Subcutaneous preadipocyte (primary cell): ENCODE measurements at places on chromosomes 16 and 17. TPM values are rescaled to one million over a fixed set of nuclear protein-coding genes. Genes with fewer than 3 reads are reported as not detected.

Gene DLX3
- total RNA-seq, result under 0.01 and 0.98 TPM in 2 replicates

Gene CPHXL2
- total RNA-seq, result not detected in 2 replicates

Gene SNAI3
- not detected in 2 replicates for total RNA-seq

Gene IRX5
- total RNA-seq, result 1.5 and 5.3 TPM in 2 replicates

Gene KRT9
- not detected in 2 replicates for total RNA-seq

Gene SCARF1
- total RNA-seq, result 0.20 TPM in 1 of 2 replicates, not detected in the other

Gene CLEC3A
- total RNA-seq, result not detected in 2 replicates

Gene HNF1B
- total RNA-seq, result not detected in 2 replicates

Gene TPSD1
- total RNA-seq, result not detected in 2 replicates

Gene DNAH17
- total RNA-seq, result under 0.01 TPM in 1 of 2 replicates, not detected in the other

Gene PYDC1
- not detected in 2 replicates for total RNA-seq

Gene ACSM2A
- not detected in 2 replicates for total RNA-seq

Gene GGA2
- 14.7 and 21.9 TPM in 2 replicates for total RNA-seq

Gene KRT17
- total RNA-seq, result 1.2 and 1.8 TPM in 2 replicates

Gene KRTAP4-5
- total RNA-seq, result not detected in 2 replicates

Gene ZNF205
- total RNA-seq, result 15.1 and 17.0 TPM in 2 replicates

Gene MSRB1
- total RNA-seq, result 12.7 and 15.4 TPM in 2 replicates

Gene CASKIN2
- 5.5 and 7.2 TPM in 2 replicates for total RNA-seq

Gene MYO15A
- 0.20 and 1.1 TPM in 2 replicates for total RNA-seq

Gene CTRB2
- not detected in 2 replicates for total RNA-seq

Gene CDH13
- 15.1 and 31.3 TPM in 2 replicates for total RNA-seq

Gene FBXL20
- total RNA-seq, result 8.5 and 10.4 TPM in 2 replicates

Gene CAPN15
- 45.2 and 67.6 TPM in 2 replicates for total RNA-seq

Gene SDR42E2
- total RNA-seq, result under 0.01 TPM in 2 replicates

Gene PRR15L
- total RNA-seq, result not detected in 2 replicates
